ENCODE measurements at places on chromosomes 12 and 14.

DNA sequence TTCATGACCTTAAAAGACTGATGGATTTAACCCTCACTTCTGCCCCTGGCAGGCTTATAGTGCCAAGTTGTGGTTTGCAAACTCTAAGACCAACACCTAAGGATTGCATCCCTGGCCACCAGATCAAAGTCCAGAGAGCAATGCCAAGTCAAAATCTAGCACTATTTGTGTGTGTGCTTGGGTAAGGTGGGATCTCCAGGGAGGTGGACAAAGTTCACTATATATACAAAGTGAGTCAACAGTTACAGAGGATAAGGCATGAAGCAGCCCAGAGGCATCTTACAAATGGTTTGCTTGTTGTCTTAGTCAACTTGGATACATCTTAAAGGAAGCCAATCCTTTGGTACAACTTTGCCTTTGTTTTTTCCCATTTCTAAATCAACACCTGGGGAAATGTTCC lies 137.3 kb downstream of the MSRB3 start:
- no peak for DNase-seq

DNA sequence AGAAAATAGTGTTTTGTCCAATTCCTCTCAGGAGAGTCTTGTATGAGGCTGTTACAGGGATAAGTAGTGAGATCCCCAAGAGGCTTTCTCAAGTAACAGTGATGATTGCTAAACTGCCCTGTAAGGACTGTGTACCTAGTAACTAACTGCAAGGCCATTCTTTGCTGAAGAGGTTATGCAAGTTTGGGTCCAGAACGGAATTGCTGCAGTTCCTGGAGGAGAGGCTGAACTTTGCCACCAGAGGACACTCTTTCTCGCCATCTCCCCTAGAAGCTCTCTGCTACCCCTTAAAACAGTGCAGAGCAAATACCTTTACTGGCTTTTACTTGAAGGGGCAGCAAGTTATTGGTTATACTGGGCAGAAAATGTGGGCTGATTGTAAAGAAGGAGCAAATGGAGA lies 180.0 kb downstream of the RBM19 start:
- no peak for DNase-seq

GRCh38 chr12:50246197-50246865 lies 37.0 kb downstream of the LIMA1 start:
- no peak for DNase-seq

- no peak for DNase-seq
Observed at GRCh38 chr14:68822132-68822651, 29.3 kb upstream of the ZFP36L1 start.

GRCh38 chr12:122086641-122087285 lies 8.2 kb downstream of the MLXIP start:
- no peak for DNase-seq

- DNase-seq, result no peak
Observed at GRCh38 chr14:69814397-69814796, 17.4 kb upstream of the SLC10A1 start.

GRCh38 chr12:24044941-24045703 lies 95.7 kb upstream of the SOX5 start:
- DNase-seq, result no peak

GRCh38 chr12:111410431-111411184 lies 4.9 kb downstream of the SH2B3 start:
- DNase-seq, result no peak

GRCh38 chr12:105764216-105764835 lies 374.4 kb downstream of the NUAK1 start:
- DNase-seq, result no peak

GRCh38 chr12:21992823-21993222 lies 51.6 kb upstream of the ABCC9 start:
- DNase-seq, result no peak

DNA sequence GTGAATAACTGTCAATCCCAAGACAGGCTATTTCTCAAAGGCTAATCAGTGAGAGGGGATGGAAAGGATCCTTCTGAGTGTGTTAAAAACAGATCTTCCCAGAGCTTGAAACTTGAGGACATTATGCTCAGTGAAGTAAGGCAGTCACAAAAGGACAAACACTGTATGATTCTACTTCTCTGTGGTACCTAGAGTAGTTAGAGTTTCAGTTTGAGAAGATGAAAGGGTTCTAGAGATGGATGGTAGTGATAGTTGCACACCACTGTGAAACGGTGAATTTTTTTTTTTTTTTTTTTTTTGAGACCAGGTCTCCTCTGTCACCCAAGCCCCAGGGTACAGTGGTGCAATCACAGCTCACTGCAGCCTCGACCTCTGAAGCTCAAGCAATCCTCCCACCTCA lies 133.8 kb downstream of the SAMD4A start:
- DNase-seq, result no peak

GRCh38 chr14:33958605-33959226 lies 7.8 kb upstream of the EGLN3 start:
- DNase-seq, result no peak

- DNase-seq, result peak; percentile 22
Observed at GRCh38 chr12:67991158-67991557, 1.9 kb downstream of the IFNG-AS1 start.

DNA sequence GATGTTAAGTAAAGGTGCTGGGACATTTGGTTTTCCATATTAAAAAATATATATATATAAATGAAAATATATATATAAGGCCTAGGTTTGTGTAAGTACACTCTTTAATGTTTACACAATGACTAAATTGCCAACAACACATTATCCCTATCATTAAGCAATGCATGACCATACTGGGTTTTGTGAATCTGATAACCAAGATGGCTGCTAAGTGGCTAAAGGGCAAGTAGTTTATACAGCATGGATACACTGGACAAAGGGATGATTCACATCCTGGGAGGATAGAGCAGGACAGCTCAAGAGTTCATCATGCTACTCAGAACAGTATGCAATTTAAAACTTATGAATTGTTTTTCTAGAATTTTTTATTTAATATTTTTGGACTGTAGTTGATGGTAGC lies 89.3 kb downstream of the FIGNL2 start:
- DNase-seq, result no peak

- no peak for DNase-seq
Observed at GRCh38 chr14:89589400-89590118, 172.5 kb upstream of the FOXN3 start.

- DNase-seq, result no peak
Observed at GRCh38 chr14:74904635-74905503, 18.2 kb downstream of the RPS6KL1 start.

- DNase-seq, result peak; percentile 75
Observed at GRCh38 chr14:24339284-24340151, at the start of gene RIPK3. TSS of gene RIPK3 (minus strand) at chr14:24339991. CDS start at chr14:24339826, 165 bp downstream.

- DNase-seq, result no peak
Observed at GRCh38 chr12:47817272-47818006, 2.3 kb downstream of the HDAC7 start.

GRCh38 chr14:103763730-103764488 lies 48.3 kb downstream of the ZFYVE21 start:
- DNase-seq, result no peak

DNA sequence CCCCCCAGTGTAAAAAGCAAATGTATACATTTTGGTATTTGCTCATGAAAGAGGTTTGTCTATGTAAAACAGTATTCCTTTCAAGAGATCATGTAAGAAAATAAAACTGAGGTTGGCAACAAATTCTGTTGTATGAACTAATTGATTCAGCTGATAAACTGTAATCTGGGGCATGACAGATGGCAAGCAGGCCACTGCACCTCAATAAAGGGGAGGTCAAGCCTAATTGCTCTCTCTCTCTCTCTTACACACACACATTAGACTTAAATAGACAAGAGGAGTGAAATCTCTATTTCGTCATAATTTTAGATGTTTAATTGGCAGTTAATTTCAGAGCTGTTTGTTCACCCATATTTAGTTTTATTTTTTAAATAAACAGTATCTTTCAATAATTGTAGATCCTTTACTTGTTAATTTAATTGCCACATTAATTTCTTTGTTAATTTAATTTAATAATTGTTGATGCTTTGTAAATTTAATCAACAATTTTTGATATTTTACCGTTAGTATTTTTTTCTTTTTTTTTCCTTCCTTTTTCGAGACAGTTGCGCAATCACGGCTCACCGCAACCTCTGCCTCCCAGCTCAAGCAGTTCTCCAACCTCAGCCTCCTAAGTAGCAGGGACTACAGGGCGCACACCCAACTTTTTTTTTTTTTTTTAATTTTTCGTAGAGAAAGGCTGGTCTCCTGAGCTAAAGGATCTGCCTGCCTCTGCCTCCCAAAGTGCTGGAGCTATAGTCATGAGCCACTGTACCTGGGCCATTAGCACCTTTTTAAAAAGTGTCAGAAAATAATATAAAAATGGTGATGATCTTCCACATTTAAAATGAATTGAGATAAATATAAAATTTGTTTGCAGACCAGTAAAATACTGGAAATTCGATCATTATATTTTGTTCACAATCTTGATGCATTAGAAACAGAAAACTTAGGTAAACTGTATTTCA lies 577.7 kb downstream of the SLC16A7 start:
- DNase-seq, result no peak

DNA sequence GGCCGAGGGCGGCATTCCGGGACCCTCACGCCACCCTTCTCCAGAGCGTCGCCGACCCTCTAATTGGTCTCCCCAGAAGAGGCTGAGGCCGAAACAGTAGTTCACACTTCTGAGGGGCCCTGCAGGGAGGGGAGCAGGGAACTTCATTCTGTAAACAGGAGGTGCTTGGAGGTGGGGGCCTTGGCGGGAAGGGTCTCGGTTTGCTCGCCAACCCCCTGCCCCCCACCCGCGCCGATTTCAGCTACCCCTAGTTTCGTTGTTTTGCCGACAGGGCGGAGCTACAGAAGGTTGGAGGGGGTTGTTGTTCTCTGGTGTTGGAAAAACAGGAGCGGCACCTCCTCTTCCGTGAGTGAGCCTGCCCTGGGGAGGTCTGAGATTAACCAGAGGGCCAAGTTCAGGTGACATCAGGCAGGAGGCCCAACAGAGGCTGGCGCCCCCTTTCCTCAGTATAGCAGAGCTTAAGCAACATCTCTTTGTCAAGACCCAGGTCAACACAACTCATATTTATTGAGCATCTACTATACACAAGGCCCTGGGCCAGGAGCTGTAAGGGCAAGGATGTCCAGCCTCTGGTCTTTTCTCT lies 682 bp downstream of the ERBB3 start:
- no peak for DNase-seq

GRCh38 chr12:100908501-100908900 lies 113.9 kb downstream of the ANO4 start:
- DNase-seq, result no peak

GRCh38 chr14:63453443-63453936 lies 89.7 kb downstream of the PPP2R5E start:
- no peak for DNase-seq

DNA sequence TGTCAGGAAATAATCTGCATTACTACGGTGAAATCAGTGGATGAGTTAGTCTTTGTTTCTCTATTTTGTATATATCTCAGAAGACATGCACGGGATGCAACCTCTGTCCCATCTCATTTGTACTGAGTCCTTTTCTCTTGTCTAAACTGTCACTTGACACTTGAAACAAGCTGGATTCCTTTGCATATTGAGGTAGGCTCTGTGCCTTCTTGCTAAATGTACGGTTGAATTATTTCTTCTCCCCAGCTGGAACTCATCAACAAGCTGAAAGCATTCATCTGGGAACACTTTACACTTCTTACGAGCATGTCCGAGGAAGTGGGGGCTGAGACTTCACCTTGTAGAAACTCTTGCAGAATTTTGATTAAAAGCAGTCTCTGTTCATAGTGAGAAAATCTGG lies 119.5 kb downstream of the VEZT start:
- DNase-seq, result no peak

DNA sequence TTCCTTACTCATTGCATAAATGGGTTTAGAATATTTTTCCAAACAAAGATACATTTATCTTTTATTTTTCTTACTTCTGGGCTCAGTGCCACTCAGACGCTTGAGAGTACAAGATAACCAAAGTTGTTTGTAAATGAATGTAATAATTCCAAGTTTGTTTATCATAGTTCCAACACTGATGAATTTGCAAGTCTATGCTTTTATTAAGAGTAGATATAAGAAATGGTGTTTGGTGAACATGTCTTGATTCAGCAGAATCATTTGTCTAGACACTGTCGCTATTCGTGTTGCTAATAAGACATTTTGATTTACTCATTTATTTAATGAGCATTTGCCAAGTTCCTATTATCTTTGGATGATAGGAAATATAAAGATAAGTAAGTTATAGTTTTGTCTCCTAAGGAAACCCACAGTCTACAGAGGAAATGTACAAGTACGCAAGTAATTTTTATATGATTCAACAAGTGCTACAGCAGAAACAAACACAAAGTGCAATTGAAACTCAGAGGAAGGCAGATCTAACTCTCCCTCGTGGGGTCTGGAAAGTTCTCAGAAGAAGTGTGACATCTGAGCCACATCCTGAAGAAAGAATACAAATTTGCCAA lies 132.8 kb upstream of the FSCB start:
- DNase-seq, result no peak

GRCh38 chr12:13233830-13234641 lies 37.5 kb downstream of the EMP1 start:
- no peak for DNase-seq

DNA sequence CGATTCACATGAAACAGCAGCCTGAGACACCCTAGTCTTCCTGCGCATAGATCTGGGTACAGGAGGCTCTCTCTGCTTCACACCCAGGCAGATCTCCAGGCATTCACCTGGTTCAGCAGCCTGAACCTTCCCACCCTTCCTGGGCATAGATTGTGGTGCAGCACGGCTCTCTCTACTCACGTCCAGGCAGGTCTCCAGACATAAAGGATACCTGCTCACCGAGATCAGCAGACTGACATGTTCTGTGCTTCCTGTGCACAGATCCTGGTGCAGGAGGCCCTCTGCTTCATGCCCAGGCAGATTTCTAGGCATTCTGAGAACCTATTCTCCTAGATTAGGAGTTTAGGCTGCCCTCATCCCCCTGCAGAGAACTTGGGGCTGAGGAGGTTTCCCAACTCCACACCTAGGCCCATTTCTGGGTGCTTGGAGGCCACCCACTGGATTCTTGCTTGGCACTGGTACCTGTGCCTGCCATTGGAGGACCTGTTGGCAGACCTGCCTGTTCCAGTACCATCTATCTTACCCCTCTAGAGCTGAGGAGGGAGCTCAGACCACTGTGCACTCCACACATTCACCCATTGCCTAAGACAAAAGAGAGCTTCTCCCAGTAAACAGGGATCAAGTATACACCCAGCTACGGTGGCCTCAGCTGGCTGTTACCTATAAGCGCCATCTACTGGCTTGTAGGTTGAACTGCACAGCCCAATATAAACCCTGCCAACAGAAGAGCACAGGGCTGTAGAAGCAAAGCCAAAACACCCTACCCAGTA lies 28.0 kb upstream of the GARIN6 start:
- no peak for DNase-seq

- no peak for DNase-seq
Observed at GRCh38 chr12:6330192-6330591, 11.7 kb downstream of the TNFRSF1A start.

DNA sequence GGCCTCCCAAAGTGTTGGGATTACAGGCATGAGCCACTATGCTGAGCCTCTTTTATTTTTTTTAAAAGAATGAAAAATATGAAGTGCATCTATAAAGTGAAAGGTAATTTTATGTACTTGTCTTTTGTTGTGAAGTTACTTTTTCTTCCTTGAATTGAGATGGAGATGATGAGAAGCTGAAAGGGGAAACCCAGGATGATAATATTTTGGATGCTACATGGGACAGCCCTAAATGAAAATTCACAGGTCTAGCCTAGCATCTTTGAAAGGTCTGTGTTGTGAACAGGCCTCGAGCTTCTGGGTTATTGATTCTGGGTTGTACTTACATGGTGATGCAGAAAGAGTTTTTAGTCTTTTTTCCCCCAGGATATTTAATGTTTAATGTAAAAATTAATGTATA lies 14.6 kb downstream of the DIP2B start:
- no peak for DNase-seq
